ENCODE measurements at places on chromosomes 2 and 18. TPM values are rescaled to one million over a fixed set of nuclear protein-coding genes. Genes with fewer than 3 reads are reported as not detected.

The COL3A1 gene
- total RNA-seq, result 73.1 TPM

The MAL gene
- total RNA-seq, result 0.53 TPM

The CNDP1 gene
- total RNA-seq, result not detected

The EPAS1 gene
- total RNA-seq, result 80.4 TPM

The SYT4 gene
- total RNA-seq, result not detected

The HOXD4 gene
- total RNA-seq, result 0.26 TPM

The LGALSL gene
- 23.2 TPM for total RNA-seq

The CRYGC gene
- total RNA-seq, result not detected

The AQP4 gene
- total RNA-seq, result 9.0 TPM

The SULT6B1 gene
- not detected for total RNA-seq

The NR4A2 gene
- 1.5 TPM for total RNA-seq

The ARHGEF4 gene
- total RNA-seq, result 6.9 TPM

The TFCP2L1 gene
- total RNA-seq, result 0.90 TPM

The ZSCAN30 gene
- total RNA-seq, result 11.8 TPM

The APOB gene
- 0.38 TPM for total RNA-seq

The RUFY4 gene
- not detected for total RNA-seq

The INHBB gene
- total RNA-seq, result 16.3 TPM

The EHBP1 gene
- total RNA-seq, result 20.2 TPM

The TRIB2 gene
- 9.8 TPM for total RNA-seq

The GLS gene
- total RNA-seq, result 27.8 TPM

The CDK15 gene
- 0.40 TPM for total RNA-seq

The CHRND gene
- total RNA-seq, result 80.1 TPM

The TEKT4 gene
- 0.17 TPM for total RNA-seq

The CSRNP3 gene
- total RNA-seq, result 0.05 TPM

The GPAT2 gene
- 7.8 TPM for total RNA-seq

The GNLY gene
- 20.0 TPM for total RNA-seq

The IRS1 gene
- total RNA-seq, result 12.2 TPM

The ADRA2B gene
- total RNA-seq, result 5.3 TPM

The REG3A gene
- not detected for total RNA-seq

The RBM43 gene
- 3.1 TPM for total RNA-seq

The POTEI gene
- not detected for total RNA-seq

The TMEM17 gene
- 0.79 TPM for total RNA-seq

The IL36A gene
- total RNA-seq, result not detected

The ZNF385B gene
- total RNA-seq, result 18.1 TPM

The GPR35 gene
- total RNA-seq, result 0.36 TPM

The CDH2 gene
- 4.8 TPM for total RNA-seq

The OR6B2 gene
- total RNA-seq, result not detected

The CEBPZOS gene
- 78.0 TPM for total RNA-seq

The NT5C1B gene
- total RNA-seq, result not detected

The DLX2 gene
- total RNA-seq, result not detected

The NFATC1 gene
- 28.7 TPM for total RNA-seq

The TBC1D8 gene
- 163 TPM for total RNA-seq

The SDC1 gene
- total RNA-seq, result 0.13 TPM

The UGT1A8 gene
- total RNA-seq, result not detected

The CIB4 gene
- total RNA-seq, result not detected

The TRIM43 gene
- total RNA-seq, result not detected

The SPDYA gene
- total RNA-seq, result 0.61 TPM

The RGPD6 gene
- 25.2 TPM for total RNA-seq

The SCYGR4 gene
- total RNA-seq, result not detected

The C2orf81 gene
- total RNA-seq, result 0.15 TPM

The MC4R gene
- total RNA-seq, result not detected

The B3GNT7 gene
- total RNA-seq, result 0.29 TPM

The MGAT4A gene
- 7.0 TPM for total RNA-seq

The LHCGR gene
- total RNA-seq, result not detected

The CRYBA2 gene
- total RNA-seq, result not detected

The IFIH1 gene
- 2.4 TPM for total RNA-seq

The ZEB2 gene
- 23.3 TPM for total RNA-seq

The DSC3 gene
- not detected for total RNA-seq

Measured in psoas muscle (tissue), 8 donors.